ENCODE measurements at places on chromosomes 1 and 21. TPM values are rescaled to one million over a fixed set of nuclear protein-coding genes. Genes with fewer than 3 reads are reported as not detected.
A peak's percentile ranks its signal among the peaks of the same experiment; 100 is the strongest.

DNA sequence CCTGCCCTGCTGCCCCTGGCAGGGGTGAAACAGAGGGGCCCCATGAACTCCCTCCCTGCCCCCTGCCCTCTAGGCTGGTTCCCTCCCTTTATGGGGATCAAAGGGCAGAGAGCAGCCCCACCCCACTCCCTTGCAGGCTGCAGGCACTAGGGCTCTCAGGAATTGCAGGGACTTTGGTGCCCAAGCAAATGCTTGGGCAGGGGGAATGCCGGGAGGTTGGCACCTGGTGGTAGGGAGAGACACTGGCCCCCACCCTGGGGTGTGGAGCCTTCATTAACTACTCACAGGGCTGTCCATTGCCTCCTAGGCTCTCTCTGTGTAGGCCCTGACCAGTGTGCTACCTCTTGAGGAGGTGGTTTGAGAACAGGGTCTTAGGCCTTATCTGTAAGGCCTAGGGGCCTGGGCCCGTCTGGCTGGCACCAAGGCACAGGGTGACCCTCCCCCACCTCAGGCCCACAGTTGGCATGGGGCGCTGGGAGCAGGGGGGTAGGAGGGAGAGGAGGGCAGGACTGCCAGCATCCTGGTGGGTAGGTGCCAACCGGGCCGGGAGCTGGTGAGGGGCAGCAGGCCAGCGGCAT is 4.7 kb downstream of the ZBTB7B start:
- DNase-seq, result no peak

- DNase-seq, result no peak
These were observed 170.3 kb downstream of the KAZN start for GRCh38 chr1:14768582-14769304.

GRCh38 chr21:15425049-15425448 is 304.7 kb upstream of the USP25 start:
- DNase-seq, result no peak

DNA sequence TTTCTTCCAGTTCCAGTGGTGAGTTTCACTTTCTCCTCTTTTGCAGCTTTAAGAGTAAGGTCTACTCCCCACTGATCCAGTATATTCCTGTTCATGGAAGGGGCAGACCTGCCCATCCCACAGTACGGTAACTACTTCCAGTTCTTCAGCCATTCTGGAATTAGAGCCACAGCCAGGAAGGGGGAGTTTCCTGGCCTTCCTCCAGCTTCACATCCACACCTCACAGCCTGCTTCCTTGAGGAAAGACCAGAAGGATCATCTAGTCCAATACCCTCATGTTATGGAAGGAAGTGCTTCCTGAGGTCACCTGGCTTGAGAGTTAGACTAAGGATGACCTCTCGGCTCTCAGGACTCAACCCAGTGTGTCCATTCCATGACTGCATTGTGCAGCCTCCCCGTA is 597.8 kb downstream of the KIF26B start:
- no peak for DNase-seq

GRCh38 chr1:109705411-109705810 is 6.6 kb upstream of the GSTM5 start:
- no peak for DNase-seq

- no peak for DNase-seq
These were observed 182.4 kb downstream of the MIS18A start for GRCh38 chr21:32096411-32096810.

DNA sequence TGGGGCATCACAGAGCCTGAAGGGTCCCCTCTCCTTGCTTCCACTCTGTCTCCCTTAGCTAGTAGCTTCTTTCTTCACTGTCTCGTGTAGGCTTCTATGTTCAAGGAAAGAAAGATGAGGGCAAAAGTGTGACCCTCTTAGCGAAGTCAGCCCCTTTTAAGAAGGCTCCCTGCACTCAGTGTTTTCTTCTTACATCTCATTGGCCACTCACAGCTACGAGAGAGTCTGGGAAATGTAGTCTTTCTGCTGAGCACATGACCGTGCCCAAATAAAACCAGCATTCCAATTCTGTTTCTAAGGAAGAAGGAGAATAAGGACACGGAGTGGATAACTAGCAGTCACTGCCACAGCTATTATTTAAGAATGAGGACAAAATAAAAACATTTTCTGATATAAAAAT is 104.9 kb upstream of the TNR start:
- DNase-seq, result no peak

DNA sequence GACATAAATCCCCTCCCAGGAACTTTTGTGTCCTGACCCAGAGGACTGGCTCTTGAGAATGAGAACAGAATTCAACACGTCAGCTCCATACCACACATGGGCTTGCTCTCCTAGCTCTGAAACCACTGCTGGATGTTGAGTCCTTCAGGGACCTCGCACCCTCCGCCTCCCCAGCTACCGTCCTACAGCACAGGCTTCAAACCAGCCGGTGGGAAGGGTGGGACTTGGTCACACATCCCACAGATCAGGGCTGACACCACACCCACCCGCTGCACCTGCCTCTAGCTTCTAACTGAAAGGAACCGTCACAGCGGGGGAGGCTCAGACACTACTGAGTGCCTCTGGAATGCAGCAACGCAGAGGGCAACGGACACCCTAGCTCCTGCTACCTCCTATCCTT is 24.0 kb downstream of the MRAP start:
- DNase-seq, result no peak

GRCh38 chr1:155320661-155321617 is at the start of gene RUSC1:
Gene RUSC1 (plus strand): TSS chr1:155320894. CDS start chr1:155321774, 880 bp downstream.
- DNase-seq, result peak; percentile 88

DNA sequence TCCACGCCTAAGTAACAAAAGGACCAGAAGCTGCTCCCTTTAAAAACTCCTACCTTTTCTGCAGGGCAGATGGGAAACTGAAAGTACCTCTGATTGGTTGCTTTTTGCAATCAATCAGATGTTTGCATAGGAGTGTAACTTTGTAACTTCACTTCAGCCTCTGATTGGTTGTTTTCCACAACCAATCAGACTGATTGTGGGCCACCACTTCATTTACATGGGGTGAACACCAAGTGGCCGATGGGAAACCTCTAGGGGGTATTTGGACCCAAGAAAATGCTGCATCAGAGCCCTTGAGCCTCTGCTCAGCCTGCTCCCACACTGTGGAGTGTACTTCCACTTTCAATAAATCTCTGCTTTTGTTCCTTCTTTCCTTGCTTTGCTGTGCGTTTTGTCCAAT is 32.8 kb upstream of the CD1D start:
- no peak for DNase-seq

GRCh38 chr1:223259462-223259861 is 104.5 kb downstream of the SUSD4 start:
- no peak for DNase-seq

- DNase-seq, result no peak
These were observed 64.8 kb downstream of the SLX9 start for GRCh38 chr21:45004481-45005247.

GRCh38 chr1:1569341-1569740 is 5.3 kb downstream of the SSU72 start:
- DNase-seq, result no peak

- DNase-seq, result no peak
These were observed 3.4 kb upstream of the PKLR start for GRCh38 chr1:155304558-155305063.

GRCh38 chr1:85128316-85128715 is 72.5 kb downstream of the SYDE2 start:
- DNase-seq, result peak; percentile 19

GRCh38 chr1:98929437-98929836 is 75.2 kb downstream of the PLPPR5 start:
- no peak for DNase-seq

DNA sequence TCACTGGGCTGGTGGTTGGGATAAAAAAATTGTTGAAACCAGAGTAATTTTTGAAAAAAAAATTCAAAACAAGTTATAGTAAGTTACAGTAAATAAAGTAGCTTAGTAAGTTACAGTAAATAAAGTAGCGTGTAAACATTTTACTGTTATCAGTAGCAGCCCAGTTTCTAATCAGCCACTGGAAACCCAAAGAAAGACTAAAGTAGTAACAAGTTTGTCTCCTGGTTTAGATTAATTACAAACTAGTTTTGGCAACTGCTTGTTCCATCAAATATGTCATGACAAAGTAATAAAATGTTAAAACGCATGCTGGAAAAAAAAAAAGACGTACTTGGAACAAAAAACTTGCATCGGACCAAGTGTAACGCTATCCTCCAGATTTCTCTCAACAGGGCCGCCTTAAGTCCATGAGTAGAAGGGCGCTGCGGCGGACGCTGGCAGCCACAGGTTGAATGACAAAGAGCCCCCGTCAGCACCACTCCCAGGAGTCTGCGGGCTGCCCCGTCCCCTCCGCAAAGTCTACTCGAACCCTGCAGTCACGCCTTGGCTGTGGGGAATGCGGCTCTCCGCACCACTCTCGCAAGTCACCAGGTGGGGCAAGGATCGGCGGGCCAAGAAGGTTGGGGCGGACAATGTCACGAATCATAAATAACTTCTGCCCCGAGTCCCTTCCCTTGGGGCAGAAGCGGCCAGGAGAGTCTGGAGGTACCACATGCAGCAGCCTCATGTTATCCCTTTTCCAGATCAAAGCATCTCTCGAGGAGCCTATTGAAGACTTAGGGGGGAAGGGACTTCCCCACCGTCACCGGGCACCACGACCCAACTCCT is 837 bp downstream of the SLC16A1 start:
- no peak for DNase-seq

GRCh38 chr1:28439320-28439719 is 66.5 kb upstream of the RCC1 start:
- no peak for DNase-seq

DNA sequence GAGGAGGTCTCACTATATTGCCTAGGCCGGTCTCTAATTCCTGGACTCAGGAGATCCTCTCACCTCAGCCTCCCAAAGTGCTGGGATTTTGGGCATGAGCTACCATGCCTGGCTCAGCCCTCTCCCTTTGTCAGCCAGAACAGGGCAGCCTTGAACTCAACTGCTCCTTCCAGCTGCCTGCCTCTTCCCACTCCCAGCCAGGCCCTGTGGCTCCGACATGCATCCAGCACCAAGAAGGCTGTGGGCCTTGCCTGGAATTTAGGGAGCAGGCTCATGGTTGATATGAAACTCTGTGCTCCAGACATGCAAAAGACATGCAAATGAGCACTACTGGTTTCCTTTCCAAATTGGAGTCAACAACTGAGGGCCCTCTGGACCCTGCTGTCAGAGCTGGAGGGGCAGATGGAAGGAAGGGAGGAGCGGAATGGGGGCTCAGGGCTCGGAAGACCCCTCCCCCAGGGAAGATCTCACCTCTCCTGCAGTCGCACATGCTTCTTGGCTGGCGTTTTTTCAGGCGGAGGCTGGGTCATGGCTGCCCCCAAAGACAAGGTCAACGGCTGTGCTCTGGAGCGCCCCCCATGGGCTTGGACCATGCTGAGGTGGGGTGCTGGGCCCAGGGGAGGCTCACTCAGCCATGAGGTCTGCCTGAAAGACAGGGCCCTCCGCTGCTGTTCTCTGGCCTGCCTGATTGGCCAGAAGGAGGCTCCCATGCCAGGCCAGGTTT is 1.4 kb downstream of the PTPN7 start:
- no peak for DNase-seq

- no peak for DNase-seq
These were observed 49.7 kb downstream of the RCAN1 start for GRCh38 chr21:34565238-34565637.

- no peak for DNase-seq
These were observed 67.5 kb downstream of the CD2 start for GRCh38 chr1:116821763-116822162.

DNA sequence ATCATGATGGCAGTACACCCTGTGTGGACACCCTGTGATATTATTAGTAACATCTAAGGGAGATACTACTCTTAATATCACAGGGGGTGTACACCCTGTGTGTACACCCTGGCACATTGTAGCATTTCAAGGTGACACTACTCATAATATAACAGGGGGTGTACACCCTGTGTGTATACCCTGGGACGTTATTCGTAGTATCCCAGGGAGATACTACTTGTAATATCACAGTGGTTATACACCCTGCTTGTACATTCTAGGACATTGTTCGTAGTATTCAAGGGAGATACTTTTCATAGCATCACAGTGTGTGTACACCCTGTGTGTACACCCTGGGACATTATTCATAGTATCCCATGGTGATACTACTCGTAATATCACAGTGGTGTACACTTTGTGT is 67.4 kb upstream of the CNIH3 start:
- DNase-seq, result no peak

DNA sequence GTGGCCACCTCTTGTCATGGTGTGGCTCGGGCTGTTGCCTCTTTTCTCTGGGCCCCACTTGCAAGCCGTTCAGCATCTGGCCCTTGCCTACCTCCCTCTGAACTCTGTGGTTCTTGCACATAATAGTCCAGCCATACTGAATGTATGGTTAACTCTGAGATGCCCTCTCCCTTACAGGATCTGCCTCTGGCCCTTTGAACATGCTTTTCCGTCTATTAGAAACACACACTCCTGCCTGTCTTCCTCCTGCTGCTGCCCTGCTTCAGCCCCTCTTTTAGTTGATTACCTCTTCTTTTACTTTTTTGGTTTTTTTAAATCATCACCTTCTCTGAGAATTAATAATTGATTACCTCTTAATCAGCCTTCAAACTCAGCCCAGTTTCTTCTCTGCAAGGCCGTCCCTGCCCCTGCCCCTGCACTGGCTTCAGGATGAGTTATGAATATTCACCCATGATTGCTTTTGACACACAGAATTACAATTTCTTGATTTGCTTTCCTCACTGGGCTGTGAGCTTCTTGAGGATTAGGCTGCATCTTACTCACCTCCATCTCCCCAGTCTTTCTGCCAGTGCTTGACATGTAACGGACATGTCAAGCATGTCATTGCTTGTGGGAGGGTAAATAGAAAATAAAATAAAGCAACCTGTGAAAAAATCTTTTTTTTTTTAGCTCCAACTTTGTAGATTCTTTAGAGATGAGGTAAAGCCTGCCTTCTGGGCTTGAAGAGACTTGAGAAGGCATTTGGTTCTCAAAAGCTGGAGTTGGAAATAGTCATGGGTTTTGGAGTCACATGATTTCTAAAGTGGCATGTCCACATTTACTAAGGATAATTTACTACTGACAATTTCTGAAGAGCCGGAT is 158.3 kb downstream of the PLXNA2 start:
- DNase-seq, result no peak

- DNase-seq, result no peak
These were observed 100.8 kb upstream of the SLC45A1 start for GRCh38 chr1:8217011-8217711.

- DNase-seq, result no peak
These were observed 275.1 kb upstream of the GJB5 start for GRCh38 chr1:34479731-34480130.

Gene AGPAT3
- polyA plus RNA-seq, result 27.0 TPM

Gene CD84
- polyA plus RNA-seq, result 1.5 TPM

Gene TMEM52
- 91.6 TPM for polyA plus RNA-seq

Gene HSD3B2
- polyA plus RNA-seq, result not detected

Gene FAM110D
- 0.76 TPM for polyA plus RNA-seq

Gene TFF3
- 1.7 TPM for polyA plus RNA-seq

Gene AZIN2
- 3.4 TPM for polyA plus RNA-seq

Gene TRABD2B
- polyA plus RNA-seq, result 3.8 TPM

Gene LHX4
- 1.4 TPM for polyA plus RNA-seq

Gene HES3
- not detected for polyA plus RNA-seq
